ENCODE measurements at places on chromosomes 12 and 14.
A peak's percentile ranks its signal among the peaks of the same experiment; 100 is the strongest.

GRCh38 chr12:57355734-57356133, 75.1 kb downstream of the R3HDM2 start:
- no peak for DNase-seq

DNA sequence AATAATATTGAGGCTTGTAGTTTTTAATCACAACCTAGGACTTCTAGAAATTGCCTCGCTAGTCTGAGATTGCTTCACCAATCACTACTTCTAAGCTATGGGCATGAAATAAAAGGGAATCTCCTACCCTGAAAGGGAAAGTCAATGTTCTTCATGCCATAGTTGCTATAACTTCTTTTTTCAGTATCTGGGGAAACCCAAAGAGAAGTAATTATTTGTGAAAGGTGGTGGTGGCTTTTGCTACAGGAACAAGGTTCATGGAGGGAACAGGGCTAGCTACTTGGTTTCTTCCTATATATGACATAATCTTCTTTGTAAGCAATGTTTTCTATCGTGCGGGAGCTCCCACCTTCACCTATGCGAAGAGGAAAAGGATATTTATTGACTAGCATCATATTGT, 61.6 kb upstream of the DNM1L start:
- no peak for DNase-seq

- DNase-seq, result no peak
Measured at GRCh38 chr12:115190010-115190770, 506.2 kb upstream of the TBX3 start.

DNA sequence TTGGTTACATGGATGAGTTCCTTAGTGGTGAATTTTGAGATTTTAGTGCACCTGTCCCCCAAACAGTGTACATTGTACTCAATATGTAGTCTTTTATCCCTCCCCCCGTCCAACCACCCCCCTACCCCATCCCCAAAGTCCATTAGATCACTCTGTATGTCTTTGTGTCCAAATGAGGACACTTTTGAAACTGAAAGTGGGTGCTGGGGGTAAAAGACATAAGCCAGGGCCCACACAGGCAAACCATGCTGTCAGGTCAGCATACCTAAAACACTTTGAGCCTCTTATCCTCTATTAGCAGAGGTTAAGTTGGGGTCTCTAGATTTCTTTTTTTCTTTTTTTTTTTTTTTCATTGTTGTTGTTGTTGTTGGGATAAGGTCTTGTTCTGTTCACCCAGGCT, 31.3 kb upstream of the KICS2 start:
- no peak for DNase-seq

DNA sequence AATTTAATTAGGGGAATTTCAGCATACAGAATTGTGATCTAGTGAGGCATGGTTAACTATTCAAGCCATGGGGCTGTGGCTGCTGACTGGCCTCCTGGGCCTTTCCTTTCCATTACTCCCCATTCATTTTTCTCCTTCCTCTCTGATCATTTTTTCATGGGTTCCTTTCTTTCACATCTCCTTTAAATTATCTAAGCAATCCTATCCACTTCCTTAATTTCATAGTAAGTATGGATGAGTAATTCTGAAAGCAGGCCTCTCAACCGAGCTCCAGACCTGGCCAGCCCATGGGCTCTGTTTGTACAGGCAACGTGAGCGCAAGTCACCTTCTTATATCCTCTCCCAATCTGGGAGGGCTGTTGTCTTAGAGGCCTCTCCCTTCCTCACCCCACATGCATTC, 13.4 kb downstream of the CKAP4 start:
- no peak for DNase-seq

DNA sequence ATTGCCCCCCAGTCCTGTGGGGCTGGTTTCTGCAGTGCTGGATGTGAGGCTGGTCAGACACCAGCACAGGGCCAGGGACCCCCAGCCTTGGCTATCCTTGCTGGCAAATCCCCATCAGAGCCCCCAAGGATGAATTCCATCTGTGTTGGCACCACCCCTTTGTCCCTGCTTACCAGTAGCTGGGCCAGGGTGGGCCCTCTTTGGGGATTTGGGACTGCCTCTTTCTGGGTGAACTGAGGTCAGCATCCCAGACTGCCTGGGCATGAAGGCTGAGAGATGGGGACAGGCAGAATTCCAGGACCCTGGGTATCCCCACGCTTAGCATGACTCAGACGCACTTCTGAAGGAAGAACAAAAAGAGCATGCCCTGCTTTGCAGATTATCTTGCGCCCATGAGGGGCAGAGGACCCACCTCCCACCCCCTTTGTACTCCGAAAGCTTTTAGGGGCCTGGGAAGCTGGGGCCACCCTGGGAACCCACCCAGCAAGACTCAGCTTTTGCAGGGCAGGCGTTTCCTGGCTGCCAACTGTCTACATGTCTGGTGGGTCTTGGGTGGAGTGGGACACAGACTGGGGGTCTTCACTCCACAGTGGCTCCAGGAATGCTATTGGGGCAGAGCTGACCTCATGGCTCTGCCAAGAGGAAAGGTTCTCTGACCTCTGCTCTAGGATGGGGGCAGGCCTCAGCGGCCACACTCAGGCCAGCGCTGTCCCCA, 26.8 kb downstream of the RFLNA start:
- DNase-seq, result no peak

- peak; percentile 23 for DNase-seq
Measured at GRCh38 chr12:78403136-78403535, 461.4 kb upstream of the SYT1 start.

DNA sequence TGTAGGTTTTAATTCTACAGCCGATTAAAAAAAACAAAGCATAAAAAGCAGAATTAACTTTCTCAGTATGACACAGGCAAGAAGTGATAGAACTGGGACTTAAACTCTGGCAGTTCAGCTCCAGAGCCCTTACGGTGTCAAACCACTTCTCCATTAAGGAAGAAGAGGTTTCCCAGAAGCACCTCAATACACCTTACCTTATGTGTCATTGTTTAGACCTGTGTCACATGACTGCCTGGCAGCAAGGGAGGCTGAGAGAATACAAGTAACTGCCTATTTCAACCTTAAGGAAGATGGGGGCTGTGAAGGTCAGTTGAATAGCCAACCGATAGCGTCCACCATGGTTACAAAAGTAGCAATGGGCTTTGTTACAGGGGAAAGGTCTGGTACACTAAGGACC, 54.6 kb upstream of the ARHGAP5 start:
- no peak for DNase-seq

DNA sequence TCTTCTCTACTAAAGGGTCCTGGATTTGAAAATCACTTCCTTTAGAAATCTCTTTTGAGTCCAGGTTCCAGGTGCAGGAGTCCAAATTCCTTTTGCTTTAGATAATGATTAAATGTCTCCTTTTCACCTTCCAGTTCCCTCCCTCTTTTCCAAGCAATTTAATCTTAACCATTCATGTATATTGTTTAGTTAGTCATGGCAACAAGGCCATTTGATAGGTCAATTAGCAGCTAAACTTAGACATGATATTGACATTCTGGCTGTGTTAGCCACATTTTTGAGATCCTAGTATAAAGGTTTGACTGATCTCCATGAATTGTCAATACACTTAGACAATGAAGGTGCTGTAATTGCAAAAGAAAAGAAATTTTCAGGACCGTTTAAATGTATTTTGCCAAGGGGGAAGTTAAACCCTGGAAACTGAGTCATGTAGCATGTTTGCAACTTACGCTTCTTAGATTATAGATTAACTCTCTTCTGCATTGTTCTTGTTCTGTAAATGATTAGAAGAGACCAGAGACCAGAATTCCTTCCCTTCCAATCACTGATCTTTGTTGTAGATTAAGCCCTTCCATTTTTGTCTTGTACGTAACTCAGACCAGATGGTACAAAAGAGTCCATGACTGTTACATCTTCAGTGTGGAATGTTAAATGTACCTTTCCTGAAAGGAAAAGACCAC, 12.4 kb upstream of the C12orf75 start:
- DNase-seq, result peak; percentile 27

DNA sequence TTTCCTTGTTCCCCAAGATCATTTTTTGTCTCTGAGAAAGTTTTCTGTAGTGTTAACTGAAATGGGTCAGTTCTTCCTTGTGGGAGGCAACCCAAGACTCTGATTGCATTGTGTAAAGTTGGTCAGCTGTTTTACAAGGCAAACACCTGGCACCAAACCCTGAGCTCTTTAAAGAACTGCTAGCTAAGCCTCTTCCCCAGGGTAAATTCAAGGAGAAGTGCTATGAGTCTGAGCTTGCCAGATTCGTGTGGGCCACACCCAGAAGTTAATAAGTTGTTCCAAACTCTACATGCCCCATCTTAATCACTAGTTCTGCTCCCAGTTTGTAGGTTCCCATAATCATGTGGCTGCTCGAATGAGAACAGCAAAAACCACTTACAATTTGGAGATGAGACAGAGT, 214.5 kb downstream of the BTG1 start:
- DNase-seq, result no peak

DNA sequence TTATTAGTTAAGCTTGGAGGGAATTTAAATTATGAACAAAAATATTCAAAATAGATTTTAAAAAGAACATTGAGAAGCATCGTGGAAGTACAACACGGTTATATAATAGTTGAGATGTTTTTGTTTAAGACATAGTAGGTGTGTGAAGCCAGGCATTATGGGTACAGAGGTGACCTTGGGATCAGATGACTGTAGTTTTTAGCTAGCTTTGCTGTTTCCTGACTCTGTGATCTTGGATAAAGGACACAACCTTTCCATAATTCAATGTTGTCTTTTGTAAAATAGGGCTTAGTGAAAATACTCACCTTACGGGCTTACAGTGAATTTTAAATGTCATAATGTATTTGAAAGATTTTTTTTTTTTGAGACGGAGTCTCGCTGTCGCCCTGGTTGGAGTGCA, 239.7 kb downstream of the SLC2A13 start:
- no peak for DNase-seq

- DNase-seq, result no peak
Measured at GRCh38 chr12:76310110-76310509, 38.1 kb downstream of the BBS10 start.

DNA sequence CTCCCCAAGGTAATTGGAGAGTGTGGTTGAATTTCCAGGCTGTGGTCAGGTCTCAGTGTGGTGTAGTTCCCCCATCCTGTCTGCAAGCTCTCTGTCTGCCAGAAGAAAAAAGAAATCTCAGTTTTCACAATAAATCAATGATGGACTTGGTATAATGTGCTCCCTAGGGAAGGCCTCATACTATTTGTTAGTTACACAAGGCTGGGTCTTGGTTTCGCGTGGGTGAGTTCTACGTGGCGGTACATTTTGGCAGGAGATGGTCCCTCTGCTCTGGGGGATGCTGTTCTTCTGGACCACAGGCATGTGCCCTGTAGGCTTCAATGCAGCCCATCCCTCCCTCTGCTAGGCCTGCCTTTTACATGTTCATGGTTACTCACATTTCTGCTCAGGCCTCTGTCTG, 206.4 kb upstream of the PELI2 start:
- peak; percentile 37 for DNase-seq

GRCh38 chr14:35766036-35766699, 42.9 kb downstream of the RALGAPA1 start:
- DNase-seq, result no peak

DNA sequence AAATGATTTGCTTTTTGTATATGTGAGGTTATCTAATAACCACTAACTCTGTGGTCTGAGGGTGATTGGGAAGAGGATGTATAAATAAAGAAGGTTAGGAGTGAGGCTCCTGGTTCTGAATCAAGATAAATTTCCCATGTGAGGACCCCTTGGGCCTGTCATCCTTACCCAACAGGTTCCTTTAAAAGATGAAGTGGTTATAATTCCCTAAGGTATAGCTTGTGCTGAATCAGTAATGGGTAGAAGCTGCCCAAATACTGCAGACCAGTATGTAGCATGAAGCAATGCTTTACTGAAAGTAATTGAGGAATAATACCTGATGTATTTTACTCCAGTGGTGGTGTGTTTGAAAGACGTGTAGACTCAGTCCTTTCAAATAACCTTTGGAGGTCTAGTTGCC, 8.7 kb downstream of the EID3 start:
- no peak for DNase-seq

- no peak for DNase-seq
Measured at GRCh38 chr12:110540048-110540447, 37.9 kb downstream of the RAD9B start.

- DNase-seq, result peak; percentile 14
Measured at GRCh38 chr14:23929822-23930294, 23.7 kb upstream of the DHRS4 start.

DNA sequence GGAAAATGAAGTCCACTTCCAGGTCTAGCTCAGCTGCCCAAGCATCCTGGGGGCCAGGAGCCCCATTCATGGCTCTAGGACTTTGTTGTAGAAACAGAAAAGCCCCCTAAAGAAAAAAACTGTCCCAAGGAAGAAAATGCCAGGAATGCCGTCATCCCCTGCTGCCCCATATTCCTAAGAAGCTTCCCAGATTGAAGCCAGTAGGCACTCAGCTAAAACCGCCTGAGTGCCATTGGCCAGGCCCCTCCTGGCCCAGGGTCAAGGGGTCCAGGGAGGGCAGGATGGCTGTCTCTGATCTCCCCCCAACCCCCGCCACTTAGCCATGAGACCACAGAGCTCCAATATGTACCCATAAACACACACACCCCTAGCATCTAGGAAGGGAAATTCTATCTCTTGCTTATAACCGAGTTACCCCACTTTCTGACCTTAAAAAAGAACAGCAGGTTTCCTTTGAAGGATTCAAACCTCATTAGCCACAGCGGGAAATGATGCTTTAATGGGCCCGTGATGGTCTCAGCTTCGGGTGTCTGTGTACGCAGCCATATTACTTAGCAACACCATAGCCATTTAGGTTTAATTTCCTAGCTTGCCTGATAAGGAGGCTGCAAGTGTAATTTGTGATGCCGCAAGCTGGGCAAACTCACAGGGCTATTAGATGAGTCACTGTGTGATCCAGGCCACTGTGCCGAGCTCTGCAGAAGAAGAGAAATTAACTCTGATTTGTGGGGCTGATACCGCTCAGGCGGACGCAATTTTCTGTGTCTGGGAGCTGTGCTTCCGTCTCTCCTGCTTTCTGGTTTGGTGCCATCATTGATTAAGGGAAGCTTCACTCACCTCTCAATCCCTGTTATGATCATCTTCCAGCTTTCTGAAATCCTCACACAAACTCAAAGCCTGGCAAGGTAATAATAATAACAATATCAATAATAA, 84.2 kb downstream of the GCH1 start:
- DNase-seq, result peak; percentile 73

DNA sequence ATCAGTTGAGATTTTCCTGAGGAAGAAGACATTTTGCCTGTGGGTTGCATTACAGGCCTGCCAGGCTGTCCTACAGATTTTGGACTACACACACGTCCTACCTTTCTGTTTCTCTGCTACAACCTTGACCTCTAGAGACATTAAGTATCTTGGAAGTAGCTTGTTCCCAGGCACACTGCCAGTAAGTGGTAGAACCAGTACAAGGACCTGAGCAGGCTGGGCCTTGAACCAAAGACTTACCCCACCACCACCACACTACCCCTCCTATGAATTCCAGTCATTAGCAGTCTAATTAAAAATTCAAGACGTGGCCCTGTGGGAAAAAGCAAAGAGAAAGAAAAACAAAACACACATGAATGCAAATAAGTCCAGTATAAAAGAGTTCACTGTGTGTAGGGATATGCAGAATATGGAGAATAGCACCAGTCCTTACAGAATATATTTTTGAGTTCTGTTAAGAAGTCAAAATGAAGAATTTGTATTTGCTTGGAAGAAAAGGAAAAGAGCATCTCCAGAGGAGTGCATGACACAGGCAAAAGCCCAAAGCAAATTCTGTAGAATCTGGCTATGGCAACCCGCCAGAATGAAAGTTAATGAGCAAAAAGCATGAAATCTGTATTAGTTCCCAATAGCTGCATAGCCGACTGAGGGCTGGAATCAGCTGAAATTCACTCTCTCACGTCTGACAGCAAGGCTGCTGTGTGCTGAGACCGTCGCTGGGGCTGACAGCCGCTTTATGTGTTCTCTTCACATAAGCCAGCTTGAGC, 74.3 kb upstream of the ST8SIA1 start:
- no peak for DNase-seq

- DNase-seq, result no peak
Measured at GRCh38 chr12:100403446-100403845, 46.6 kb downstream of the SLC17A8 start.

GRCh38 chr12:132094269-132094891, 49.7 kb downstream of the DDX51 start:
- DNase-seq, result no peak

Measured in AG09309 (cell line).